B cell (primary cell): ENCODE measurements at places on chromosomes 16 and 17.

GRCh38 chr16:68737046-68737729 lies at the start of gene CDH1:
Gene CDH1, plus strand, starts transcription at chr16:68737292. Its CDS starts 124 bp downstream, at chr16:68737416.
- peak; percentile 35 for DNase-seq

DNA sequence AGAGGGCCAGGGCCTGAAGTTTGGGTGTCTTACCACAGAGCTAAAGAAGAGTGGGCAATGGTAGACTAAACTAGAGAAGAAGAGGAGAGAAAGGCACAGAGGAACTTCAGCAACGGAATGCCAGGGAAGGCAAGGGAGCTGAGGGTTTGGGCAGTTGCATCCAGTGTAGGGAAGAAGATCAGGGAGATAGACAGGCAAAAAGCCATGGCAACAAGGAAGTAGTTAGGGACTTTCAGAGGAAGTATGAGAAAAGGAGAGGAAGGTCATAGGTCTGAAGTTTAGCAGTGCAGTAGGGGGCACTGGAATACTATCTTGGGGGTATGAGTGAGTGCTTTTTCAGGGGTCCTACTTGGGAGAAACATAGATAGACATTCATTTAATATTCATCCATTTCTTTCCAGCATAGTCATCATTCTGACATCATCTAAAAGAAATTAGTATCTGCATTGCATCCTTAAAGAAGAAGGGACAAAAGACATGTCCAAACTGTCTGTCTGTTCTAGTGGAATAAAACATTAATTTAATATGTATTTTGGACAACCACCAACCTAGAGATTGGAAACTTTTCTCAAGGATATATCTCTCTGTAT lies 2.2 kb upstream of the NF1 start:
- DNase-seq: no peak

DNA sequence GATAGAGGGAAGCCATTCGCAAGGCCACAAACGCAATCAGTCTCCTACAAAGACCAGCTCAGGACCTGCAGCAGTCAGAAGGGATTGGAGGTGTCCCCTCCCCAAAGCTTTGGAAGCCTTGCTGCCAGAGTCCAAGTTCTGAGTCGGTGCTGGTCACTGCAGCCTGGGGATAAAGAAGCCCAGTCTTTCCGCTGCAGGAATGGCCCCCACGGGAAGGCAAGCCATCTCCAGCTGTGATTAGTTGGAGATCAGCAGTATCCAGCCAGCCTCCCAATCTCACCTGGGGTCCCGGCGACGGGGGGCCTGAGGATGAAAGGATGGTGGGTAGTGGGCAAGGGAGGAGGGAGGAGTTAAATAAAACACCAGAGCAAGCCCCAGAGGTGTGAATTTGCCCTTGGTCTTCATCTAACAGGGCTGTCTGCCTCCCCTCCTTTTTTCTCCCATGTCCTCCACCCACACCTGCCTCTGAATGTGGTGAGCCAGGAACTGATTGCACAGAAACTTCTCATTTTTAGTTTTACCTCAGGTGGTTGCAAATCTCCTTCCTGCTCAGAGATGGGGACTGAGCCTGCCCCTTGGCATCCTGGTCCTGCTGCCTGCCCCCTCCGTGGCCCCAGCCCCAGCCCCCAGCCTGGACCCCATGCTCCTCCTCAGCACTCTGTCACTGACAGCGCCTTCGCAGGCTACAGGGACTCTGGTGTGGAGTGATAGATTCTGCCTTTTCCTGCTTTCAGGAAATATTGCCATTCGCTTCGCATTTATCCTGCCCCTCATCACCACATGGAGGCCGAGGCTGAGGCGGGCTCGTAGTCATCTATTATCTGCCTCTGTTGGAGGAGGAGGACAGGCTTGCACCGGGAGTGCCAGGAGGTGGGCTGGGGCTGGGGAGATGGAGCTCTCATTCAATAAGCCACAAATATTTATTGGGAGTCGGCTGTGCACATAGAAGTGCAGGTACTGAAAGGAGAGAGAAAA lies 262.9 kb upstream of the SDK2 start:
- no peak for DNase-seq

GRCh38 chr17:42027961-42028790 lies 8.3 kb downstream of the NKIRAS2 start:
- DNase-seq: no peak

DNA sequence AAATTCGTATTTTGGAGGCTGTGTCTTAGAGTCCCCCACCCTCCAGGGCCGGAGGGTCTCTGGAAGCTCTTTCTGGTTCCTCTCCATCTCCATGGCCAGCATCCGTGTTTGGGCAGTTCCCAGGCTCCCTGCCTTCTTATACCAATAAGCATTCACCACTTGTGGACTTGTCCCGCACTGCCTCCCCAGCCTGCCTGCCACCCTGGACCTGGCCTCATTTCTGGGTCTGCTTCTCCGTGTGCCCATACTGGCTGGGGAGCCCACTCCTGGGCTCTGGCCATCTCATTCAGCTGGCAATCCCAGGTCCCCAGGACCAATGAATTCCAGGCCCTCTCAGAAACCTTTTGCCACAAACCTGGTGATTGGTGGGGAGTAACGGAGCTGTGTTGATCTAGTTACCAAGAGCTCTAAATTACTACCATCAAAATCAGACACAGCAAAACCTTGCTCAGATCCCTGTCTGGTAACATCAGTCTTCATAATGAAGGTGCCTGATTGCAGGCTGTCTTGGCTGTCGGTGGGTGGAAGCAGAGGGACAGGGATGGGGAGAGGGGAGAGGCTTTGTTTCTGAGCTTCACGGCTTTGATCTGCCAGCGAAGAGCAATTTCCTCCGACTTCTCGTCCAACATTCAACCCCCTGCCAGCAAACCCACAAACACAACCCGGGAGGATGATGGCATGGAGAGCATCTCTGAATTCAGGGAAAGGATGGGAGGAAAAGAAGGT lies 27.7 kb upstream of the CRHR1 start:
- DNase-seq: no peak

- DNase-seq: no peak
Observed at GRCh38 chr17:50477976-50478375, 684 bp upstream of the RSAD1 start.

DNA sequence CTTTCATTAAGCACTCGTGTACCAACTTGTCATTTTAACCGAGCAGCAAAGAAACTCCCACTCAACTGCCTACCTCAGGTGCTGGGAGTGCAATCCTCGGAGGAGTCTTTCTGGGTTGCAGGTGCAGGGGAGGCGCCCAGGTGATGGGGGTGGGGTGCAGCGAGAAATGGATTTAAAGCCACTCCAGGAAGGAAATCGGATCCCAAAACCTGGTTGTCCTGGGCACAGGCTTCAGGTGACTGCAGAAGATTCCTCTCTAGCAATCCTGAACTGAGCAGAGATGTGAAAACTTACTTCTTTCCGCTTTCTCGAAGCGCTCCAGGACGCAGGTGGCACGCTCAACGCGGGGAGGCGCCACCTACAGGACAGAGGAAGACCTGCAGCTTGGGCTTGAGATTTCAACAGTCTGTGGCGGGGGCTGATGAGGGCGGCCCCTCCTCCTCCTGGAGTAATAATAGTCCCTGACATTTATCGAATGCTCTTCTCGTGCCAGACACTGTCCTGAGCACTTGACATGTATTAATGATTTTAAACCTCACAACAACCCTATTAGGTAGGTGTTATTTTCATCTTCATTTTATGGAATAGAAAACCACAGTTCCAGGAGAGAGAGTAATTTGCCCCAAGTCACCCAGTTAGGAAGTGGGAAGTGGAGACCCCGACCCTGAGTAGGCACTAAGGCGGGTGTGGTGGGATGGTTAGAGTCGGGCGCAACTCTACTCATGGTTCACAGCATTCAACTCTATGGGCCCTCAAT lies 27.2 kb upstream of the SKAP1 start:
- DNase-seq: peak; percentile 89

GRCh38 chr16:56143666-56144065 lies 47.6 kb upstream of the GNAO1 start:
- DNase-seq: no peak

- DNase-seq: peak; percentile 68
Observed at GRCh38 chr16:4515611-4516233, 22.9 kb downstream of the CDIP1 start.
